ENCODE measurements at places on chromosomes 5 and 9.
A peak's percentile ranks its signal among the peaks of the same experiment; 100 is the strongest.

GRCh38 chr5:72599519-72600370, 92.5 kb upstream of the ZNF366 start:
- peak; percentile 82 for DNase-seq

- DNase-seq, result peak; percentile 69
Measured at GRCh38 chr5:126676195-126676624, 75.5 kb downstream of the PHAX start.

- no peak for DNase-seq
Measured at GRCh38 chr9:127711226-127711701, 4.2 kb downstream of the PTRH1 start.

GRCh38 chr9:90002397-90003271, 397.8 kb downstream of the GADD45G start:
- DNase-seq, result no peak

DNA sequence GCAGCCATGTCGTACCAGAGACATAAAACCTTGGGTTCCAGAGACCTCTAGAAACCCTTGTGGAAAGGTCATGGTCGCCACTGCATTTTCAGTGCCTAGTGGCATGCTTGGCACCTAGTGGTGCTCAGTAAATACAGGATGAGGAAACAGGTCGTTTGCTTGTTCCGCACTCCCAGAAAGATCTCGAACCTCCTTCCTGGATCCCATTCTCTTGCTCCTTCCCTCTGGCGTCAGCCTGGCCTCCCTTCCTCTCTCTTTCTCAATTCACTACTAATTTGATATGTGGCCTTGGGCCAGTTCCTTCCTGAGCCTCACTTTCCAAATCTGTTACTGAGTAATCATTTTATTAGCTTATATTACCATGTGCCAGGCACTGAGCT, 4.4 kb downstream of the NDST1 start:
- DNase-seq, result peak; percentile 83

DNA sequence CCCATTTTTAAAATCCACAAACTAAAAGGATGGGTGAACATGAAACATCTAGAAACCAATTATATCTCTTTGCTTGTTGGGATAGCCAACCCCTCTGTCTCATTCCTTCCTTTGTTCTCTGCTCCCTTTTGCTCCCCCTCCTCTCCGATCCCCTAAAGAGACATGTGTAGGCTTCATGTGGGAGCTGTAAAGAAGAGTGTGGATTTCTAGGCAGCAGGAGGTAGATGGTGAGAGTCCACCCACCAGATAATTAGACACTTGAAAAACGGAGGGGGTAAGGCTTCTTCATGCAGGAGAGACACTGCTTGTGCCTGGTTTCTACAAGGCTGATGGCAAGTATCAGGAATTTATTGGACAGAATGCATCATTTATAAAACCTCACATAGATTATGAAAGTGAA, 27.3 kb upstream of the CFAP157 start:
- no peak for DNase-seq

DNA sequence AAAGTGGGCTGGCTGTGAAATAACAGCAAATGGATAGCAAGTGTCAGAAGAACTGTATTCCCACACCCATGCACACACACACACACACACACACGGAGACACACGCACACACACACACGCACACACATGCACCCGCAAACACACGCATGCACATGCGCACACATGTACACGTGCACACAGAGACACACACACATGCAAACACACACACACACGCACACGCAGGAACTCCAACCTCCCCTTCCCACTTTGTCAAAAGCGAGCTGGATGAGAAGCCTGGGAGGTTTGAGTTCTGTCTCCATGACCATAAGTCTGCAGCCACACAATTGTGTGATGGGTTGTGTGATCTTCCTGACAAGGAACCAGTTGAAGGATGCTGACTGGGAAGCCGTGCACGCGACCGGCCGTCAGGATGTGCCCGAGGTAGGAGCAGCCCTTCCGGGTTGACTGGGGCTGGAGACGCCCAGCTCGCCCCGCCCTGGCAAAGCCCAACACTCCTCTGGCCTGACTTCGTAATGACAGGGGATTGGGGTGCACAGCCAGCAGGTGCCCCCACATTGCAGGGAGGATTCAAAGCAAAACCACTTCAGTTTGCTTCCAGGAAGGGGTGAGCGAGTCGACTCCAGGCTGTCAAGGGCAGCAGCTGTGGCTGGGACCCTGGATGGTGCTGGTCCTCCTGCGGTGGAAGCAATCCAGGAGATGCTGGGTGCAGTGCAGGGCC, 29.3 kb upstream of the NKD2 start:
- DNase-seq, result no peak

DNA sequence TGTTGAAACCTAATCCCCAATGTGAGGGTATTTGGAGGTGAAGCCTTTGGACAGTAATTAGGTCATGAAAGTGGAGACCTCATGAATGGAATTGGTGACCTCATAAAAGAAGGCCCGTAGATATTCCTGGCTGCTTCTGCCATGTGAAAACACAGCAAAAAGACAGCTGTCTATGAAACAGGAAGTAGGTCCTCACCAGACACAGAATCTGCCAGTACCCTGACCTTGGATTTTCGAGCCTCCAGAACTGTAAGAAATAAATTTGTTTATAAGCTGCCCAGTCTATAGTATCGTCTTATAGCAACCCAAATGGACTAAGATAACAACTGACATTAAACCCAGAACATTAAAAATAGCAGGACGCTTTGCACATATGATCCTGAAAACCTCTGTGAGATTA, 371.1 kb downstream of the SPOCK1 start:
- DNase-seq, result no peak

GRCh38 chr5:68368311-68369022, 152.9 kb downstream of the PIK3R1 start:
- peak; percentile 53 for DNase-seq

DNA sequence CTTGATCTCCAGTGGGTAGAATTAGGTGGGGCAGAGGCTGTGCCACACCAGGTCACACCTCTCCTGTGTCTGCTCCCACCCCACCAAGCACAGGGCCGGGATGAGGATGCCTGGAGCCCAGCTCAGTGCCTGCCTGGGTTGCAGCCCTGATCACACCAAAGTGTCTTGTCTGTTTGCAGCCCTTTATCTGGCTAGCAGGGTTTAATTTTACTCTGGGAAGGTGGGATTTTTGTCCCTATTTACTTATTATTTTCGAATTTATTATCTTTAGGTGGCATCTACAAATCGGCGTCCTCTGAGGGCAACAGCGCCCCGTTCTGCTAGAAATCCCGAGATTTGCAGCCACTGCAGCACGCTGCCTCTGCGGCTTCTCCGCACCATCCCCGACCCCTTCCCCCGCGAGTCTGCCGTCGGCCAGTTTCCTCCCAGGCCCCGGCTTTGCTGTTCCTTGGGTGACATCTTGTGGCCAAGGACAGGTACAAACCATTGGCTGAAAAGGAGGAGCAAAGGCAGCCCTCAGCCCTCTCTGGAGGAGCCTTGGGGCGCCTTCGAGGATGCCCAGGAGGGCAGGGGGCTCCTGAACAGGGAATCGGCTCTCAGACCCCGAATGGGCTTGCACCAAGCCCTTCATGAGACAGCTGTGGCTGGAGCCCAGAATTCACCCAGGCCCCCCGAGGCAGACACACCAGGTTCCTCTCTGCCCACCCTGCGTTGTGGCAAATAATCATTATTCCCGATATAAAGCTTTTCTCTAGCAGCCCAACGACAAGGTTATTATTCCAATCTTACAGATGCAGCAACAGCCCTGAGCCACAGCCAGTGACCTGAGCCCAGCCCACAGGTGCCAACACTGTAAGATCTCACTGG, 113.0 kb downstream of the GAPVD1 start:
- DNase-seq, result peak; percentile 70

DNA sequence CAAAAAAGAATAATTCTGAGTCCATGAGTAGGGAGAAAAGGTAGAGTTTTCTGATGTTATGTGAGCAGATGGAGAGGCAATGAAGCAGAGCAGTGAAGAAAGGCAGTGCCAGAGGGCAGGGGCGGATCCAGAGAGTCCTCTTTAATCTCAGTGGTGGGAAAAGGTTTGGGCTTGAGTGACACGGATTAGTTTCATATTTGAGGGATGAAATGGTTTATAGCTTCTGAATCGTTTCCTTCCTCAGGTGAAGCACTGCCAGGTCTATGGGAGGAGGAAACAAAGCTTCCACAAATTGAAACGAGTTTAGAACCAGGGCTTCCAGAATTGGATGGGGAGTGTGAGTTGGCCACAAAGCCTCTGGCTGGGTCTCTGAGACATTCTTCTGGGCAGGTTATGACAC, 517.0 kb upstream of the PAPPA start:
- DNase-seq, result no peak

GRCh38 chr5:43227655-43228054, 35.6 kb downstream of the NIM1K start:
- peak; percentile 76 for DNase-seq

DNA sequence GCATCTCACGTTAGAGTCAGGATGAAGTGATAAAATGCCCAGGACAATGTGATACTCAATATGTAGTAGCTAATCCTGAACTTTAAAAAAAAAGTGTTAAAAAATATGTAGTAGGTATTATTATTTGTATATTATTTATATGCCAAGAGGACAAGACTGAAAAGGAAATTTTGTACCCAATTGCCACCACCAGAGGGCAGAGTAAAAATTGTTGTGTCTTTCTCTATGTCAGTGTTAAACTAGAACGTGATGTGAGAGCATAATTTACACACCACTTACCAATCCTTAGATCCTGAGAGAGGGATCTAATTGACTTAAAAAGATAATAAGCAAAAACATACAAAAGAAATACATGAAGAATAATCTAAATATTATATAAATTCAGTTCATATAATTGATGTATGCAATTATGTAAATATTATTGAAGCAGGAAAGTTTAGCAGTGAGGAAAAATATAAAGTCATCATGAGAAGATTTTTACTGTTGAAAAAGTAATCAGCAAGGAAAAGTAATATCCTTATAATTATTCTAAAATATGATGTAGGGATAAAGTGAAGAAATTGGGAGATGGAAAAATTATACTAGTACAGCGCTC, 288.9 kb downstream of the RAB3C start:
- DNase-seq, result peak; percentile 52

GRCh38 chr5:56192246-56192645, 40.9 kb downstream of the ANKRD55 start:
- no peak for DNase-seq

DNA sequence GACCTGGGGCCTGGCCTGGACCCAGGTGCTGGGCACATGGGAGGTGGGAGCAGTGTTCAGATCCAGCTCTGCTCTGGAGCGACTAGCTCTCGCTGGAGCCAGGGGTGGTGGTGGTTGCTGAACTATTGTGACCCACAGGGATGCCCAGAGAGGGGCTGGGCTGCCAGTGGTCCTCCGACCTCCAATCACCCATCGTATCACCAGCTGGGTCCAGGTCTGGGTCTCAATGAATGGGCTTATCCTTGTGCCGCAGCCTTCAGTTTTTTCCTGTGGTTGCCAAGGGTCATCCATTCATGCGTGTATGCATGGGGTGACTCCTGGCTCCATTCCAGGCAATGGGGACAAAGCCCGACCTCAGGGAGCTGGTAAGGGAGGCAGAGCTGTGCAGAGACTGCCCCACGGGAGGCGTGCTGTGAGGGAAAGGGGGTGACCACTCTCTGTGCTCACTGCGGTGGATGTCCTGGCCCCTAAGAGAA, 68.6 kb upstream of the RNF130 start:
- DNase-seq, result no peak

DNA sequence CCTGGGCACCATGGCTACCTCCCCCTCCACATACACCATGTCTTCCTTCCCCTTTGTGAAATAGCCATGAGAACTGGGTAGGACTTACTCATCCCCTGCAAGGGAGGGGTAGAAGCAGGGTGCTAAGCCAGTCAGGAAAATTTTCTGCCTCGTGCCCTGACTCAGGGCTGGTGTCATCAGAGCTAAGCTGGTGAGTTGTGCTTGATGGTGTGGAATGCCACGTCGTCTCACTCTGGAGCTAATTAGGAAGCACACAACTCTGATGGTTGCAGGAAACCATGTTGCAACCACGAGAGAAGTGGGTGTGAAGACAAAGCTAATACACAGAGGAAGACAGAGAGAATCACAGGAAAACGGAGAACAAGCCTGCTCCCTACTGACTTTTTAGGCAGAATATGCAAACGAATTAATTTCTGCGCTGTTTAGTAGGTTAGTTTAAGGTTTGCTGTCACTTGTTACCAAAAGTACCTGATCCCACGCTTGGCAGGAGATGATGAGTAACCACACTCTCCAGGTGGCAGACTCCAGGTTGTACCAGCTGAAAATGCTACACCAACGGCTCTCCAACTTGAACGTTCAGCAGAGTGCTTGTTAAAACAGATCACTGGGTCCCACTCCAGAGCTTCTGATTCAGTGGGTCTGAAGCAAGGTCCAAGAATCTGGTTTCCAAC, 54.5 kb downstream of the STK10 start:
- DNase-seq, result peak; percentile 98

GRCh38 chr9:133029994-133030316, 842 bp upstream of the GTF3C5 start:
- no peak for DNase-seq

DNA sequence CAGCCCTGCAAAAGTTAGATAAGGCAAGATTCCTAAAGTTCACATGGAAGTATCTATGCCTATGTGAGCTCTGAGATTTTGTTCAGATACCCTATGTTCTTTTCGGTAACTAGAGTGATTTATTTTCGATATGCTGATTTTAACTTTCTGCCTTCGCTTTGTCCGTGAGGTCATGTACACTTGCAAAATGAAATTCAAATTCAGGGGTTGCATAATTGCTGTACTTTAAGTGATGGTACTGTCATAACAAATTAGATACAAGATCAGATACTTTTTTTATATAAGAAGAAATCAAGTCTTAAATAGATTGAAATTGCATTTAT, 350 bp upstream of the ECPAS start:
- DNase-seq, result peak; percentile 43

- no peak for DNase-seq
Measured at GRCh38 chr9:101325053-101325452, 59.8 kb downstream of the BAAT start.

DNA sequence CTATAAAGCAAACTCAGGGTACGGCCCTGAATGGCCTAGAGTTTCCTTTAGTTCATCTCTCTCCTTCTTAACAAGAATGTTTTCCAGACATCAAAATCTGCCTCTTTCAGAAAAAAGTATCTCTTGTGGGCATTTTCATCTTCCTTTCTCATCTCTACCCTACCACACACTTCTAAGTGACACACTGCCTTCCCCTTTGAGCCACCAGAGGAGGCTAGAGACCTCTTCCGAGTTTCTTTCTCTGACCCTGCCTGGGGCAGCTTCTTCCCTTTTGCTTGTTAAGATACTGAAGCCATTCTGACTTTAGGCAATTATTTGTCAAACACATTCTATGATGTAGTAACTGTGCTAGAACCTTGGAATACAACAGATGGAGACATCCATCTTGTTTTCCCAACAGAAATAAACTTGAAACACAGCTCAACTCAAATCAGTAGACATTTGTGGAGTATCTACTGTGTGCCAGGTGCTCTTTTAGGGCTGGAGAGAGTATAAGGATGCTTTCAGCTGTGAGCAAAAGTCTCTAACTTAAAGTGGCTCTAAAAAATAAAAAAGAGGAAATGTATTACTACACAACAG, 8.6 kb upstream of the SV2C start:
- DNase-seq, result no peak

DNA sequence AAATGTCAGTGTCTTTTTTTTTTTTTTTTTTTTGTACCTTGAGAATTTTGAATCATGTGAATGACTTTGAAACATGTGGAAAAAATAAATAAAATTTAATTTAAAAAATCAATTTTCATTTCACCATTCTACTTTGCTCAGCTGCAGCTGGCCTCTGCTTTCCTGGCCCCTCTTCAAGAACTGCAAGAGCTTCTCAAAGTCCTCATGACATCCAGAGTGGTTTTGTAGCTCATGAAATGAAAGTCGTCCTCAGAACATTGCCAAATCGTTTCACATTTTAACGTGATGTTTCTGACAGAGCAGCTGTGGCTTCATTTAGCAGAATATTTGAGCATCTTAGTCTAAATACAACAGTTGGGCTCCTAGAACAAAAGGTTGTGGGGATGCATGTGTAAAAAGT, 47.9 kb upstream of the TMEM215 start:
- no peak for DNase-seq

Measured in fibroblast of mammary gland (primary cell).